ENCODE measurements at places on chromosomes 12 and 14.
A peak's percentile ranks its signal among the peaks of the same experiment; 100 is the strongest.

GRCh38 chr14:100450049-100450448 lies 126.9 kb downstream of the SLC25A47 start:
- DNase-seq: no peak

- no peak for DNase-seq
Observed at GRCh38 chr14:101074196-101075024, 170.9 kb upstream of the RTL1 start.

DNA sequence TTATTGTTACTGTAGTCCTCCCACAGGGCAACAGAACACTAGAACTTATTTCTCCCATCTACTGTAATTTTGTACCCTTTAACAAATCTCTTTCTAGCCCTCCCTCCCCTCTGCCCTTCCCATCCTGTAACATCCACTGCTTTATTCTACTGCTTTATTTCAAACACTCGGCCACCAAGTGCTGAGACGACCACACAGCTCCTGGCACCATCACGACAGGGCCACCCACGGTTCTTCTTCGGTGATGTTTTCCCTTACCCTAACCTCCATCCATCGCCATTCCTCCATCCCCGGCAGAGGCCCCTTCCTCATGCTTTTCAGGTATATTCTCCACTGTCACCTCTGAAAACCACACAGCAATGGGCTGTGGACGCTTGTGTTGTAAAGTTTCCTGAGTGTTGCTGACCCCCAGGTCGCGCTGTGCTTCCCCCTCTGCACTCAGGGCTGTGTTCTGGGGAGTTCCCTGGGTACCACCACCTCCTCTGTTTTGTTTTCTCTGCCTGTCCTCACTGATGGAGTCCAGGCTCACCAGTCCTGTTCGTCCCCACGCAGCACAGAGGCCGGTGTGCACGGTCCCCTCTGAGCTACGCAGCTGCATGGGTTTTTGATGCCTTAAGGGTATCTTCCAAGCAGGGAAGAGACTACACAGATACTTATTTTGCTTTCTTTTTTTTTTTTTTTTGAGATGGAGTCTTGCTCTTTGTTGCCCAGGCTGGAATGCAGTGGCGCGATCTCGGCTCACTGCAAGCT lies 207.2 kb upstream of the TMEM132C start:
- no peak for DNase-seq

DNA sequence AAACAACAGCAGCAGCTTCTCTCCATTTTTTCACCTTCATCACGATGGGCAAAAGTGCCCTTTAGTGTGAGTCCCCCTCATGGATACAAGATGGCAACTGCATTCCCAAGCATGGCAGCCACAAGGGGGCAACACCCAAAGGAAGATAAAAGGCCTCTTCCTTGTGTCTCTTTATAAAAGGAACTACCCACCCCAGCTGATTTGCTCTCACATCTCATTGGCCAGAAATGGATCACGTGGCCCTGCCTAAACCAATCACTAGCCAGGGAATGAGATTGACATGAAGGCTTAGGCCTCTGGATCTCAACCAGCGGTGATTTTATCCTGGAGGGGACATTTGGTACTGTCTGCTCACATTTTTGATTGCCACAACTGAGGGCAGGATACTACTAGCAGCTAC lies 21.9 kb upstream of the IFT81 start:
- DNase-seq: peak; percentile 93

GRCh38 chr14:89331398-89331797 lies 85.6 kb downstream of the FOXN3 start:
- no peak for DNase-seq

- no peak for DNase-seq
Observed at GRCh38 chr14:64109819-64110554, 184.2 kb downstream of the ESR2 start.

DNA sequence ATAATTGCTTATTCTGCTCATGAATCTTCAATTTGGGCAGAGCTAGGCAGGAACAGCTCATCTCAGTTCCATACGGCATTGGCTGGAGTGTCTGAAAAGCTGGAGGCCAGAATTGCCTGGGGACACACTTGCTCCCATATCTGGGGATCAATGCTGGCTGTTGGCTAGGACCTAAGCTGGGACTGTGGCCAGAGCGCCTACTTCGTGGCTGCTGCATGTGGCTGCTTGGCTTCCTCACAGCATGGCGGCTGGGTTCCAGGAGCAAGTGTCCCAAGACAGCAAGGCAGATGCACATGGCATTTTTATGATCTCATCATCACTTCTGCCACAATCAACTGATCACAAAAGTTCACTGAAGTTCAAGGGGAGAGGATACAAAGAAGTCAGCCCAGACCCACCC lies 200.2 kb downstream of the TTC8 start:
- no peak for DNase-seq

- peak; percentile 50 for DNase-seq
Observed at GRCh38 chr14:76955575-76956315, 72.8 kb downstream of the IRF2BPL start.

- DNase-seq: peak; percentile 89
Observed at GRCh38 chr14:65179918-65180724, 77.8 kb upstream of the MAX start.

GRCh38 chr12:3398196-3398789 lies 92.7 kb upstream of the PRMT8 start:
- DNase-seq: no peak

DNA sequence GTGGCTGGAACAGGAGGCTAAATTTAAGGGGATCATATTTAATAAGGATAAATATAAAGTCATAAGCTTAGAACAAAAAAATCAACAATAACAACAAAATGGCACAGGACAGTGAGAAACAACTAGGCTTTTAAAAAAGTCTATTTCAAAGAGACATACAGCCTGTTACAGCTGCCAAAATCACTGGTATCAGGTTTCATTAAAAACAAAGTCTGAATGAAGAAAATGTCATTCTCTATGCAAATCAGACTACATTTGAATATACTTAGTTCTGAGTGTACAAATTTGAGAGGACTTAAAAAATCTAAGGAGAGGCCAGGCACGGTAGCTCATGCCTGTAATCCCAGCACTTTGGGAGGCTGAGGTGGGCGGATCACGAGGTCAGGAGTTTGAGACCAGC lies 44.0 kb downstream of the TFCP2 start:
- no peak for DNase-seq

DNA sequence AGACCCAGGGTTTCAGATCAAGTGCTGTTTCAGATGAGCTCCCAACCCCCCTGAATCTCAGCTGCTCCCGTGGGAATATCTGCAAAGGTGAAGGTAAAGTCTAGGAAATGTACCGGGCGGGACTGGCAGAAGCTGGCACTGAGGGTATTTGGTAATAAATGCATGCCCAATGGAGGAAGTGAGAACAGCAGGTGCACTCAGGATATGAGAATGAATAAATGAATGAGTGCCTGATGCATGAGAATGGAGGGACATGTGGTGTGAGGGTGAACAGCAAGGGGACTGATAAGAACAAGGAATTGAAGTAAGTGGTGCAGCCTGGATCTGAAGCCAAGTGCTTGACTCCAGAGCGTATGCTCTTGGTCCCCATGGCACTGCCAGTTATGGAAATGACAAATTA lies 11.6 kb downstream of the RAPGEF3 start:
- no peak for DNase-seq

- DNase-seq: peak; percentile 50
Observed at GRCh38 chr14:34711169-34711568, 3.2 kb downstream of the CFL2 start.

GRCh38 chr12:121769831-121770301 lies 23.6 kb downstream of the RHOF start:
- DNase-seq: no peak

DNA sequence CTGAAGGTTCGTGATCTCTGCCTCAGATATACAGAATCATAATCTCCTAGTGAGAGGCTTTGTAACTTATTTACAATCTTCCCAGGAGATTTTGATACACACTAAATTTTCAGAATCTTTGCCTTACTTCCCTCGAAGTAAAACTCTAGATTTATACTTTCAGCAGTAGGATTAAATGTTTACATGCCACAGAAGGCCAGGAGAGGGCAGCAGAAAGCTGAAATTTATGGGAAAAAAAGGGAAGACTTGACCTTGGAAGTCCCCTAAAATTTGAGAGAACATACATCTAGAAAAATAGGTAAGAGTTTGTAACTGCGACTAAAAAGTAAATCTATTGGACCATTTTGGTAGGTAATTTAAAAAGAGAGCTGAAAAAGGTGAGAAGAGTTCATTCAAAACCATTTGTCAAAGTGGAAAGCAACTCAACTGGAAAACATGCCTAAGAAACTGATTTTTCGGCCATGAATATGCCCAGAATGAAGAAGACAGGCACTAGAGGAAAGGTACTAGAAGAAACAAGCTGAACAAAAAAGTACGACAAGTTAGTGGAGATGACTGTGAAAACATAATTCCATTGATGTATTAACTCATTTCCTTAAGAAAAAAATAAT lies 242.0 kb upstream of the MDGA2 start:
- DNase-seq: peak; percentile 28

GRCh38 chr14:52095336-52095735 lies 26.5 kb upstream of the NID2 start:
- DNase-seq: no peak

- DNase-seq: peak; percentile 71
Observed at GRCh38 chr14:31229638-31230572, 22.3 kb upstream of the HECTD1 start.

DNA sequence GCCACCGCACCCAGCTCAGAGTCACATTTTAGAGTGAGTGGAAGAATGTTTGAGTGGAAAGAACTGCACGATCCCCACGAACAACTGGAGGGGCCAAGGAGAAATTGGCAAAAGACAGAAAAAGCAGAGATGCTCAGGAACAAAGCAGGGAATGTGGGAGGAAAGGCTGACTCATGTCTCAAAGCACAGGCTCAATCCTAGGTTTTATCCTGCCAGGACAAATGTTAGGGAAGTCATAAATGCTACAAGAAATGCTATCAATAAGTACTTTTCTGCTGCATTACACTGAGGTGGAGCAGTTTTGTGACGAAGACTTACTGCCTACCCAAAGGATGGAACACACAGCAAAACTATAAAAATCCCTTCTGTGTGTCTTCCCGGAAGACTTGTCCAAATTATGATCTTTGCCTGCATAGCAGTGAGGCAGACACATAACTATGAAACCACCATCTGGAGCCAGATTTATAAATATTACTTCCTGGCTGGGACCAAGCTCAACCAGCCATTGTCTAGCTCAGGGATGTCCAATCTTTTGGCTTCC lies 26.7 kb downstream of the NIN start:
- no peak for DNase-seq

GRCh38 chr14:30983858-30984257 lies 41.6 kb upstream of the AP4S1 start:
- DNase-seq: no peak

GRCh38 chr12:66899588-66899987 lies 220.7 kb upstream of the GRIP1 start:
- DNase-seq: no peak
